ENCODE measurements at places on chromosomes 6 and 20. TPM values are rescaled to one million over a fixed set of nuclear protein-coding genes. Genes with fewer than 3 reads are reported as not detected.

GRCh38 chr6:15904651-15905376 is 224.1 kb upstream of the MYLIP start:
- H3K4me1 ChIP-seq: no peaks in the 10 kb centered on the region
- H3K4me3 ChIP-seq: no peak overlapping the region
- no peak for DNase-seq
- H3K27me3 ChIP-seq: no peaks in the 10 kb centered on the region
- H3K27ac ChIP-seq: no peak overlapping the region
- no peaks in the 10 kb centered on the region for H3K36me3 ChIP-seq

DNA sequence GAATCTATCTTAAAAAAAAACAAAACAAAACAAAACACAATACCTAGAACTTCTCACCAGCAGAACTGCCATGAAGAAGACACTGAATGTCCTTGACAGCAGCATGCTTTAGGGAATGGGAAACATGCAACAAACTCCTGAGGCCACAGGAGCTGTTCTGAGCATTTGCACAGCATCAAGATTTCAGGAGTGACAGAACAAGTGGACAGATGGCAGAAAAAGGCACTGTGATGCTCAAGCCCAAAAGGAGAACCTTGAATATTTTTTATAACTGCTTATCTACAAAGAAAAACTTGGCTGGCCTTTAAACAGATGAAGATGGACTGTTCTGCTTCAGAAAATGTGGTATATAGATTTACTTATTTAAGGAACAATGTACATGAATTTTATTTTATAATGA is 158.9 kb downstream of the RALGAPA2 start:
- H3K4me1 ChIP-seq: peaks cover 19% of the 10 kb centered on the region
- no peak overlapping the region for H3K4me3 ChIP-seq
- no peak for DNase-seq
- H3K27me3 ChIP-seq: no peaks in the 10 kb centered on the region
- H3K27ac ChIP-seq: no peak overlapping the region

The MMS22L gene
- 44.1 TPM for total RNA-seq

DNA sequence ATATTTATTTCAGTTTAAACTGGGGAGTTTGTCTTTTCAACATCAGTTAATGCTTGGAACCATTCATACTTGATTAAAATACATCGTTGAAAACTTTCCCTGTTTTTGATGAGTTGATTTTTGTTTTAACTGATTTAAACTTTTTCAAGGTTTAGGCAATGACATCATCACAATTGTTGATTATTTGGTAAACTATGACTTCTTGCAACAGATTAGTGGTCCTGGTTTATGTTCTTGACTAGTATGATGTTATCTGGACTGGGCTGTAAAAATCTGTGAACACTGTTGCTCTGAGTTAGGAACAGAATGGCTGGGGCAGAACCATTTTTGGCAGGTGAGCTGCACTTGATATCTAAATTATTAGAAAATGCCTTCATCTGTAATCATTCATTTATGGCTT is at the start of gene ZC2HC1B:
ZC2HC1B (plus strand) TSS at position 241 of the 400 bp plus-strand sequence; CDS start at position 307, 66 bp downstream.
- no peaks in the 10 kb centered on the region for H3K4me1 ChIP-seq
- peaks cover 32% of the 10 kb centered on the region for H3K36me3 ChIP-seq
- no peak for DNase-seq
- H3K27ac ChIP-seq: no peak within 1 kb of the TSS

The SRMS gene
- 3.2 TPM for total RNA-seq

DNA sequence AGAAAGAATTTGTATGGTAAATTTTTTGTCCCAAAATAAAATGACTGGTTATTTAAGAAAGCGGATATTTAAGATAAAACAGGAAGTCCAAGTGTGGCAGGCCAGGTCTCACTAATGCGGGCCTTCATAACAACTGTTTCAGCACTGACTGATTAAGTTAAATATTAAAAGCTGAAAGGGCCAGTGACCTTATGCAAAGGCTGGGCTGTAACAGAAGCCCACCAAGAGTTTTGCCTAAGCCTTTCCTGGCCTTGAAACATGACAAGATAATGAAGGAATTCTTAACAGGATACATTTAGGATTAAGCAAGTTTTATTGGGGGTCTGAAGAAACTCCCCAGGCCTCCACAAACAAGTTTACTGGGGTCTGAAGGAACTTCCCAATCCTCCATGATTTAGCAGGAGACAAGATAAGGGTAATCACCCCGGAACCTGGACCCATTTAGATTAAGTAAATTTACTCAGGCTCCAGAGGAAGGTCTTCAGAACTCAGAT is 36.3 kb downstream of the ZNF133 start:
- no peak overlapping the region for H3K27ac ChIP-seq
- H3K27me3 ChIP-seq: no peaks in the 10 kb centered on the region
- peaks cover 6% of the 10 kb centered on the region for H3K4me1 ChIP-seq
- DNase-seq: no peak
- H3K4me3 ChIP-seq: no peak overlapping the region

The TSHZ2 gene
- total RNA-seq: 0.07 TPM

- no peak for DNase-seq
- no peak overlapping the region for H3K4me3 ChIP-seq
- no peaks in the 10 kb centered on the region for H3K27me3 ChIP-seq
- H3K36me3 ChIP-seq: no peaks in the 10 kb centered on the region
Measured at GRCh38 chr20:20241976-20242375, 125.9 kb upstream of the INSM1 start.

DNA sequence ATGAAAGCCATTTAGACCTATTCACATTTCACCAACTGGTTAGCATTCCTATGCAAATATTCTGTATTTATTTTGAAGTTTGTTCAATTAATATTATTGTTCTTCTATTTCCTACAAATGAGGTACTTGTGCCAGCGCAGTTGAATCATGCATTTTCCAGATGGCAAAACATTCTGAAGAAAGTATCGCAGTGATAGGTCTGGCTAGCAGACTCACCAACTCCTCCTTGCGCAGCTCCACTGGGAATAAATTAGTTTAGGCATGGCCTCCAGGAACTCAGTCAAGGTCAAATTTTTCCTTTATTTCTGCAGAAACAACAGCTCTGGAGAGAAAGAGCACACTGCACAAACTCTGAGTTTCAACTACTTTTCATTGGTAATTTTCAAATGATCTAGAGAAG is 437.7 kb downstream of the COL12A1 start:
- H3K27me3 ChIP-seq: no peaks in the 10 kb centered on the region
- H3K4me1 ChIP-seq: no peaks in the 10 kb centered on the region
- no peaks in the 10 kb centered on the region for H3K36me3 ChIP-seq
- no peak overlapping the region for H3K4me3 ChIP-seq
- DNase-seq: no peak
- H3K27ac ChIP-seq: no peak overlapping the region

The HTR1E gene
- total RNA-seq: not detected

The SLC26A8 gene
- total RNA-seq: not detected

The AAR2 gene
- total RNA-seq: 23.3 TPM

- no peaks in the 10 kb centered on the region for H3K36me3 ChIP-seq
- DNase-seq: peak; percentile 79
- H3K4me3 ChIP-seq: no peak overlapping the region
- H3K27me3 ChIP-seq: no peaks in the 10 kb centered on the region
- no peak overlapping the region for H3K27ac ChIP-seq
Measured at GRCh38 chr20:34874094-34874654, 1.5 kb upstream of the GGT7 start.

DNA sequence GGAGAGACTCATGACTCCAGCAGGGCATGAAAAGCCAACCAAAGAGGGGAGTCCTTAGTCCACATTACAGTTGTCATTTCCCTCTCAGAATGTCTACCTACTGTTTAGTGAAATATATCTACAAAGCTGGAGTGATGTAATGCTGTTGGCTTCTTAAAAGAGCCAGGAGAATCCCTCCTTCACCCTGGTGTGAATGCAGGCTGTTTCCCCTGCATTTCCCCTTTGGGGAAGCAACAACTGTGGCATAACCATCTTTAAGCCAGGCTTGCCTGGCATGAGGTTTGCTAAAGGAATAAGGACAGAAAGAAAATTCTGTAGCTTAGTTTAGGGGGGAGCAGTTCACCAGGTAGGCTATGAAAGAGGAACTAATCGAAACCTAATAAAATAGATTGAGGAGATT is 129.5 kb downstream of the CRYBG1 start:
- H3K4me3 ChIP-seq: no peak overlapping the region
- H3K4me1 ChIP-seq: no peaks in the 10 kb centered on the region
- no peak for DNase-seq
- H3K36me3 ChIP-seq: no peaks in the 10 kb centered on the region

- H3K36me3 ChIP-seq: no peaks in the 10 kb centered on the region
- no peak overlapping the region for H3K4me3 ChIP-seq
- no peaks in the 10 kb centered on the region for H3K4me1 ChIP-seq
- no peak overlapping the region for H3K27ac ChIP-seq
Measured at GRCh38 chr20:59811681-59812171, 121.7 kb downstream of the SYCP2 start.

- peaks cover 9% of the 10 kb centered on the region for H3K36me3 ChIP-seq
- DNase-seq: no peak
- no peaks in the 10 kb centered on the region for H3K27me3 ChIP-seq
- H3K27ac ChIP-seq: no peak overlapping the region
- H3K4me1 ChIP-seq: peaks cover 11% of the 10 kb centered on the region
- no peak overlapping the region for H3K4me3 ChIP-seq
Measured at GRCh38 chr20:31806564-31807355, 12.4 kb upstream of the MYLK2 start.

- no peak overlapping the region for H3K27ac ChIP-seq
- peaks cover 6% of the 10 kb centered on the region for H3K4me1 ChIP-seq
- peaks cover 65% of the 10 kb centered on the region for H3K27me3 ChIP-seq
- H3K4me3 ChIP-seq: no peak overlapping the region
- no peak for DNase-seq
Measured at GRCh38 chr20:40675599-40676221, 13.3 kb downstream of the MAFB start.

DNA sequence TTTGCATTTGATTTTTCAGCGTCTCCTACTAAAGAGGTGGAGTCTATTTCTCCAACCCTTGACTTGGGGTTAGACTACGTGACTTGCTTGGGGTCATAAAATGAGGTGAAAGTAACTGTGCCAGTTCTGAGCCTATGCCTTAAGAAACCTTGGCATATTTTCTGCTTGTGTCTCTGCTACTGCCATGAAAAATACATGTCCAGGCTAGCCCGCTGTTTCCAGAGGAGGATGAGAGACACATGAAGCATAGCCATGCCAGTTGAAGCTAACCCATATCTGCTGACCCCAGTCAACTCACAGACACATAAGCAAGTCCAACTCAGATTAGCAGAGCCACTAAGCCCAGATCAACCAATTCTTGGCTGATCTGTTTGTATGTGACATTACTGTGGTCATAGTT is 38.7 kb downstream of the SCP2D1 start:
- no peak for DNase-seq
- H3K4me1 ChIP-seq: no peaks in the 10 kb centered on the region
- no peak overlapping the region for H3K27ac ChIP-seq
- peaks cover 5% of the 10 kb centered on the region for H3K27me3 ChIP-seq
- no peak overlapping the region for H3K4me3 ChIP-seq

DNA sequence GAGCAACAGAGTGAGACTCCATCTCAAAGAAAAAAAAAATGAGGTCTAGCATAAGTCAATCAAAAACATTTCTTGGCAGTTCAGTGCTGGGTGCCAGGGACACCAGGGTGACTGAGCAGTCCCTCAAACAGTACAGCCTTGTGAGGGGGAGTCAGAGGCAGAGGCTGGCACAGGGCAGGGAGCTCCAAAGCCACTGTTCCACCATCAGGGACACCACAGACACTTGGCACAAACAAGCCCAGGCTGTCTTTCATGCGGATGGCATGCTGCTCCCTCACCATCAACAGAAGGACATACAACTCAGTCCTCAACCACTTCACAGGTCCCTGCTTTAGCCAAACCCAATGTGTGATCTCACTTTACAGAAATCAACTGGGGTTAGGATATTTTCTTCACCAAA is 36.0 kb upstream of the GRM4 start:
- no peaks in the 10 kb centered on the region for H3K27me3 ChIP-seq
- H3K27ac ChIP-seq: no peak overlapping the region
- H3K4me1 ChIP-seq: no peaks in the 10 kb centered on the region
- H3K4me3 ChIP-seq: no peak overlapping the region
- no peaks in the 10 kb centered on the region for H3K36me3 ChIP-seq

- no peak for DNase-seq
- H3K36me3 ChIP-seq: peaks cover 15% of the 10 kb centered on the region
- no peak overlapping the region for H3K27ac ChIP-seq
- H3K4me1 ChIP-seq: no peaks in the 10 kb centered on the region
Measured at GRCh38 chr20:37396416-37397075, 50.6 kb downstream of the SRC start.

DNA sequence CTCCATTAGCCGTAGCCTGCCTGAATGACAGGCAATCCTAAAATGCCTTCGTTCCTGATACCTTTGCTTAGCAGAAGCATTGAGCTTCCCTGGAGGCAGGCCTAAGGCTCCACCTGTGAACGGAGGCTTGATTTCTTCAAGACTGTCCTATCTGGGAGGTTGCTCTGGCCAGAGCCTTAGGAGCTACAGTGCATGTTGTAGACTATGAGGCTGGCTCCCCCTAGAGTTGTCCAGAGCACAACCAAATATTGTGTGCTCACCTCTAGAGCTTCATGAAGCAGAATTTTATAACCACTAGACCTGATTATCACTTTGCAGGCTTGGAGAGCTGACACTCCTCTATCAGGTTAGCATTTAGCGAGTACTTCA is 217.8 kb downstream of the MAFB start:
- H3K27me3 ChIP-seq: peaks cover 6% of the 10 kb centered on the region
- no peak overlapping the region for H3K27ac ChIP-seq
- H3K4me3 ChIP-seq: no peak overlapping the region

The NKAIN2 gene
- not detected for total RNA-seq

The OTOR gene
- not detected for total RNA-seq

DNA sequence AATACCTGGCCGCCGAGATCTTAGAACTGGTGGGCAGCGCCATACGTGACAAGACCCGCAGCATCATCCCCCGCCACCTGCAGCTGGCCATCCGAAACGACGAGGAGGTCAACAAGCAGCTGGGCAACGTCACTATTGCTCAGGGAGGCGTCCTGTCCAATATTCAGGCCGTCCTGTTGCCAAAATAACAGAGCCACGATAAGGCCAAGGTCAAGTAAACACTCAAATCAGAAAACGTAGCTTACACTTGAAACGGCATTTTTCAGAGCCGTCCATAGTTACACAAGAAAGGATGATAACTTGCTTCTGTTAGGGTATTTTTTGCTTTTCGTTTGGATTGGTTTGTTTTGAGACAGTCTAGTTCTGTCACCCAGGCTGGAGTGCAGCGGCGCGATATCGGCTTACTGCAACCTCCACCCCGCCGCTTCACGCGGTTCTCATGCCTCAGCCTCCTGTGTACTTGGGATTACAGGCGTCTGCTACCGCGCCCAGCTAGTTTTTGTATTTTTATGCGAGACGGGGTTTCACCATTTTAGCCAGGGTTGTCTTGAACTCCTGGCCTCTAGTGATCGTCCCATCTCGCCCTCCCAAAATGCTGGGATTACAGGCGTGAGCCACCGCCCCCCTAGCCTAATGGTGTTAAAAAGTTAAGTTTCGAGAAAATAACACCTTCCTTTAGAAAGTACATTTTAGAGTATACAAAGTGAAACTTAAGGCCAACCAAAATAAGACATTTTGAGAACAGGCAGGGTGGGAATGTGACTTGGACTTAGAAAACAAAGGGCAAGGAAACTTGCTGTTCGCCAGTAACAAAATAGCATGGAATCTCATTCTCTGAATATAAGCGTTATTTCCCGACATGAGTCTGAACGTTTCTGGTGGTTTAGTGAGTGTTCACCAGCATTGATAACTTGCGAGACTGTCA is 42.8 kb upstream of the HFE start:
- no peak overlapping the region for H3K4me3 ChIP-seq
- no peaks in the 10 kb centered on the region for H3K27me3 ChIP-seq
- no peak overlapping the region for H3K27ac ChIP-seq
- H3K4me1 ChIP-seq: peaks cover 14% of the 10 kb centered on the region
